Stimulated activated memory B cell treated with anti-CD40 and anti-IgM and Interleukin-4, amounts not matched to agents 10 μg/mL and 1 μg/mL and 100 μg/mL, for 72 hours (primary cell): ENCODE measurements at places on chromosomes 4 and X.

- peak; percentile 16 for ATAC-seq
Measured at GRCh38 chrX:38271154-38271716, 50.6 kb upstream of the SRPX start.

DNA sequence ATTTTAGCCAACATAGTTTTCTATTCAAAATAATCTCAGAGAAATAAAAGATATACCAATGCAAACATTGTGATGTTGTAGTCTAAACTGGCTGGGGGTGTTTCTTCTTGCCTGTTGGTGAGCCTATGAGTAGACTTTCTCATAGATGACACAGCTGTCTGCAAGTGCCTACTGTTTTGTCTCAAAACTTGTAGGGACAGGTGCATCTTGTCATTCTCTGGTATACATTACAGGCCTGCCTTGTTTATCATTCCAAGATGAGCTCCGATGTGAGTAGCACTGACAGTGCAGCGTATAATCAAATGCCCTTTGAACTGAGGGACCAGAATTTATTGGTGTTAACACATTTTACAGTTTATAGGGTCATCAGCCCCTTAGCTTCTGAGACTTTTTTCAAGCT is 353.8 kb downstream of the PRDM5 start:
- ATAC-seq: no peak

- no peak for ATAC-seq
Measured at GRCh38 chr4:120065974-120066516, 603 bp downstream of the MAD2L1 start.

DNA sequence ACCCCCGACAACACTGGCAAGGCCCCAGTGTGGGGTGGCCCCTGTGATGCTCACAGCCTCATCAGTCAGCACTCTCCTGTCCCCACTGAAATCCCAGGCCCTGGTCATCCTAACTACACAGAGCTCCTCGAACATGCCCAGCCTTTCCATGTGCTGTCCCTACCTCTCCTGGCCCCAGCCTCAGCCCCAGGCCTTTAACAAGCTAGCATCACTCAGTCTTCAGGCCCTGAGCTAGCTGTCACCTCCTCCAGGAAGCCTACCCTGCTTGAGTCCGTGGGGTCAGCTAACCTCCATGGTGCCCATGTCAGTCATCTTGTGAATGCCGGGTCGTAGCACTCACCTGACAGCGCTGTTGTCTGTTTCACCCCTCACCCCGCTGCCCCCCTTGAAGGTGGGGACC is 25.6 kb upstream of the C4orf50 start:
- no peak for ATAC-seq

- no peak for ATAC-seq
Measured at GRCh38 chrX:86379209-86379608, 231.0 kb downstream of the DACH2 start.

DNA sequence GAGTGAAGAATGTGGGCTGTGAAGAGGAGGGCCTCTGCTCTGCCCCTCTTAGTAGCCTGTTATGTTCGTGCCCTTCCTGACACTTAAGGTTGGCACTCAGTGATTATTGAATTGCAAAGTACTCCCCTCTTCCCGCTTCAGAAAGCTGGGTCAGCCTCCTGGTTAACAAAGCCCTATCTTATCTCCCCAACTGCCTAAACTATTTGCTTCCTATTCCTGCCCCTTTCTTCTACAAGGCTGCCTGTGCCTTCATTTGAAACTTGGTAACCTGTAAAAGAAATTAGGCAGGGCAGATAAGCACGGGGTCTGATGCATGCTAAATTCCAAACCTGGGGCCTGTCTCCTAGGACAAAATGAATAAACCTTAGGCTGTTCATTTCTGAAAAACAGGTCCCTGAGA is 23.1 kb upstream of the TMEM150C start:
- ATAC-seq: no peak

- no peak for ATAC-seq
Measured at GRCh38 chr4:81601358-81601694, 129.6 kb upstream of the RASGEF1B start.

DNA sequence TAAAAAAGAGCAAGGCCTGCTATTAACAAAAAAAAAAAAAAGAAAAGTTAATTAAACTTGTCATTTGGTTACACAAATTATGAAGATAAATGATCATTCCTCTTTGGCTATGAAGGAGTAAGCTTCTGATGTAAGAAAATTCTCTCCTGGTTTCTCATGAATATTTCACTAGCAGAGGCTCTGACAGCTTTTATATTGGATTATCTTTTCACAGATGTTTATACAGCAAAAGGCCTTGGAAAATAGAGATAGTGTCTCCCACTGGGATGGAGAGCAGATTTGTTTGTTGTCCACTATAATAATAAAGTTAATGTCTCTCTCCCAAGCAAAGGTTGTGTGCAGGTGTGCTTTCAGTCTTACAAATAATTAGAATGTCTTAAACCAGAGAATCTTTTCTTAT is 40.7 kb upstream of the PDGFC start:
- ATAC-seq: no peak

DNA sequence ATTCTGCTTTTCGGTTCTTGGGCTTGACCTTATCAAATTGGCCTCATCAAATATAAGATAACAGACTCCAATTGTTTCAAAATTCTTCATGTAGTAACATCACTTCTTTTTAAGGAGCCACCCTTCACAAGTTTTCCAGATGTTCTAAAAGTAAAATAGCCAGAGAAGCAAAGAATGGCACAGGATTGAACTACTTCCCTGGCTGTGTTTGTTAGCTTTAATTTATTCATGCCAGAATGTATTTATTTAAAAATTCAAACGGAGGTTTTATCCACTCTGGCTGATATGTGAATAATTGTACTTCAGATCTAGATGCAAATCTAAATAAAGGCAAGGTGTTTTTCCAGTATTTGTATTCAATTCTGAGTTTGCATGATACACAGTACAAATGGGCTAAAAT is 581.3 kb upstream of the TENM3 start:
- no peak for ATAC-seq

DNA sequence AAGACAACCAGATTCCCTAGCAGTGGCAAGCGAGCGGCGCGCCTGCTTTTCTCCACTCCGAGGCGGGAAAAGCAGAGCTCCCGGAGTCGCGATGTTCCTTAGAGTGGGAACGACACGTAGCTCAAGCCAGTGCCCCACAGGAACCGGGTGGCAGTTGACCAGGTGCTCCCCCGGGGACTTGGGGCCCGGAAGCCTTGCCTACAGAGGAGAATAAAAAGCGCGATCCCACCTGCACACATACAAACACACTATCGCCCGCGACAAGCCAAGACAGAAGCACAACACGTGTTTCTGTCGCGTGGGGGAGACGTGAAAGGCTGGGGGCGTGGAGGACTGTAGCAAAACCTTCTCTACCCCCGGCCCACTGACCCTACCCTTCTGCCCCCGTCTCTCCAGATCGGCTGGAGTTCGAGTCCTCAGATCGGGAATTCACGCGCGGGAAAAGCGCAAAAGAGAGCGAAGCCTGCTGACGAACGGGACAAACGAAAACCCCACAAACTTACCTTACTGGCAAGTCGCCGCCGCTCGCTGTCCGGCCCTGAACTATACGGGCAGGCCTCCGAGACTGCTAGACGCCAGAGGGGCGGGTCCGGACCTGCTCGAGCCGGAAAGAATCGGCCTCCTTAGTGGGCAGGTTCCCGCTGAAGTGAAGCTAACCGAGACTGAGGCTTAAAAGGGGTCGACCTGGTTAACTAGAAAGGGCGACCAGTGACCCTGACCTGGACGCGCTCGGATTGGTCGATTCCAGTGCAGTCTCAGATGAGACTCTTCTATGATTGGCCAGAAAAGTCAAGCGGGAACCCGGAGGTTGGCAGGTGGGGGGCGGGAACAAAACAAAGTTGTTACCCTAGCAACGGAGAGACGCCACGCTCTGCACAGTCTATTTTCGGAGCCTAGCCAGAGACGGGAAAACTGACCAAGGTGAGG is at the start of the genes DNAAF6 and NUP62CL:
DNAAF6 (plus strand) TSS at position 842 of the 927 bp plus-strand sequence. CDS start 6,265 bp downstream, outside the sequence.
NUP62CL (minus strand) TSS at position 664 of the 927 bp plus-strand sequence. CDS start 31,287 bp downstream, outside the sequence.
- peak; percentile 92 for ATAC-seq

DNA sequence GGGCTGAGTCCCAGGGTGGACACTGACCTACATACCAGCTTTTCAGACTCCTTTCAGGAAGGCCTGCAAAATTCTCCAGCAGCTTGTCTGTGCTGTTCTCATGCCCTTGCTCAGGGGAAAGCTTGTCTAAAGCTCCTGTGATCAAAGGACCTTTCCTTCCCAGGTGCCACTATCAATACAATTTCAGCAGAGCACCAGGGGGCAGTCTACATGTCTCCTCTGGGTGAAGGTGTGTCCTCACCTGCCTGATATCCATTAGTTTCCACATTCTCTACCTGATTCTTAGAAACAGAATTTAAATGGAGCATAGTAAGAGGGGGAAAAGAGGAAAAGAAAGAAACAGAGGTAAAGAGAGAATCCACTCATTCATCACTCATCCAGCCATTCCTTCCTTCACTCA is 114.2 kb downstream of the PPARGC1A start:
- ATAC-seq: no peak

GRCh38 chr4:81165861-81166430 is 49.1 kb downstream of the PRKG2 start:
- ATAC-seq: no peak

- no peak for ATAC-seq
Measured at GRCh38 chr4:111618908-111619307, 526.3 kb upstream of the FAM241A start.

GRCh38 chr4:11011249-11011648 is 326.7 kb upstream of the CLNK start:
- no peak for ATAC-seq

DNA sequence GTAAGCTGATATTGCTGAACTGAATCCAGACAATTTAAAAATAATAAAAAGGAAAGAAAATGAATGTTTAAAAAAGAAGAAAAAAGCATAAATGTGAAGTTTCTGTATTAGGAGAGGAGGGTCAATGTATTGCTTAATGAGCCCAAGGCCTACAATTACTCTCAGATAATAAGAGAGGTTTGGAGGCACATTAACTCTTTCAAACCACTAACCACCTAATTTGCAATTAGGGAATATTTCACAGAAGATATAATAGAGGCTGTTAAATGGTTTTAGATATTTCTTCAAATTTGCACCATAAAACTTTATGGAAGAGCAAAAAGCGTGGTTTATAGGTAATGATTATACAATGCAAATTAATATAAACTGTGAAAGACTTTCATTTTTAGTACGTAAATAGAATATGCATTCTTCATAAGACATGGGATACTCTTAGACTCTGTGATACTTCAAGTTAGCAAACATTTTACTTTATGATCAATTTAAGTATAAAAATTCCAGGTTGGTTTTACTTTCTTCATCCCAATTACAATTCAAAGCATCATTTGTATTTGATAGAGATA is 364.2 kb upstream of the GALNTL6 start:
- ATAC-seq: no peak

DNA sequence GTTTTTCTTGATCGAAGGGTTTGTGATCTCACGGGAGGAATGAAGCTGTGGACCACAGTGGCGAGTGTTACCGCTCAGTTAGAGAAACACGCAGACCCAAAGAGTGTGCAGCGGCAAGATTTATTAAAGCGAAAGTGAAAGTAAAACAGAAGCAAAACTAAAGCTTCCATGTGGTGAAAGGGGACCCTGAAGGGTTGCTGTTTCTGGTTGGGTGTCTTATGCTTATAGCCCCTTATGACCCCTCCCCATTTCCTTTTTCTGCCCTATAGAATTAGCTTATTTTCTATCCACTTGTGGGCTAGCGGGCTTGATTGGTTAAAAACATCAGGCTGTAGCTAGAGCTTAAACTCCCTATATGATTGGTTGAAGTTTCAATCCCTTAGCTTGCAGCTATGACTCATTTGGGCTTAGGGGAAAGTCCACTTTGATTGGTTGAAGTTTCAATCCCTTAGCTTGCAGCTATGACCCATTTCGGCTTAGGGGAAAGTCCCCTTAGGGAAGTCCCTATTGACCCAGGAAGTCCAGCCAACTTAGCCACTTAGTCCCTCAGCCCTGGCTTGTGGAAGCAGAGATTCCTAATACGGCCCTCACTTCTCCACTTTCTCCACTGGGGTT is 171.2 kb upstream of the NWD2 start:
- no peak for ATAC-seq

- no peak for ATAC-seq
Measured at GRCh38 chr4:74097116-74097515, 1.9 kb downstream of the CXCL2 start.

GRCh38 chrX:148412006-148412405 is 88.4 kb upstream of the AFF2 start:
- no peak for ATAC-seq

- no peak for ATAC-seq
Measured at GRCh38 chrX:109886122-109886761, 116.7 kb upstream of the TMEM164 start.
